MM.1S (cell line): ENCODE measurements at places on chromosomes 2 and 18.

DNA sequence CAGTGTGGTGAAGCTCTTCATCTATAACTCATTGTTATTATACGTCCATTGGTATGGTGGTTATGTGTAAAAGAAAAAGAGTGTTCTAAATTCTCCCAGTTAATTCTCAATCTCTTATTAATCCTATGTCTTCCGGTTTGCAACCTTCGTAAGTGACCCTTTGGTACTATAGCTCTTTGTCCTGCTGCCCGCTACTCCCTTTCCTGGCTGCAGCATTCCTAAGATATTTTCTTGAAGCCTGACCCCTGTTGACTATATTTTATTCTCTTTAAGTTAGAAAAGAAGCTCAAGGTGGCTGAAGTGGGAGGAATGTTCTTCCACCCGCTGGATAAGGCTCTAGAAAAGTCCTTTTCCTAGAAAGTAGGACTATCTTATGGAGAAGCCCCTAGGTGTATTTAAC lies 684.8 kb downstream of the SOCS6 start:
- no peak for DNase-seq

- no peak for DNase-seq
Observed at GRCh38 chr2:233395687-233396086, 41.4 kb downstream of the DGKD start.

- DNase-seq = no peak
Observed at GRCh38 chr2:52396836-52397235, 1364.9 kb upstream of the NRXN1 start.

- no peak for DNase-seq
Observed at GRCh38 chr2:99481941-99482340, 7.9 kb downstream of the REV1 start.

DNA sequence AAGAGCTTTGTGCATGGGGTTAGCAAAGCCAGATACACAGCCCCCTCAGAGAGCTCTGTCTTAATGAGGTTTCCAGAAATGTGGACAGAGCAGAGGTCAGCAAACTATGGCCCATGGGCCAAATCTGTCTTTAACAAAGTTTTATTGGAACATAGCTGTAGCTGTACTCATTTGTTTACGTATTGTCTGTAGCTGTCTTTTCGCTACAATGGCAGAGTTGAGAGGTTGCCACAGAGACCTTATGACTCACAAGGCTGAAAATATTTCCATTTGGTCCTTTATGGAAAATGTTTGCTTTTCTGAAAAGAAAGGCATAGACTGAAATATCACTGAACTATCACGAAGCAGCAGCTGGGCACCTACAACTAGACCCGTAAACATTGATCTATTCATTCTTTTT lies 841.8 kb downstream of the SLC4A3 start:
- DNase-seq = no peak

DNA sequence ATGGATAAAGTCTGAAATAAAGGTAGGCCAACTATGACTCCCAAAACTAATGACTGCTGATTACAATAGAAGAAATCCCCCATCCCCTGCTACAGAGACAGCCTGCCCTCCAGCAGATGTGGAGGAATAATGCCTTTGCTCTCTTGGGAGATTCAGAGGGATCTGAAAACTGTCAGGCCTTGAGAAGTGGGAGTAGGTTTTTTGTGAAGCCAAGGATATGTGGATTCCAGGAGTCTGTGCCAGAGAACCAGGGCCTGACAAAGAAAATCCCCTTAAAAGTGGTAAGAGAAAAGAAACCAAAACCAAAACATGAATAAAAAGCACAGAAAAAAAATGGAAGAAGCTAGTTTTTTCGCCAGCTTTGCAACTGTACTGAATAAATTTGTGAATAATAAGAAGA lies 397.6 kb downstream of the ZNF521 start:
- DNase-seq = no peak

DNA sequence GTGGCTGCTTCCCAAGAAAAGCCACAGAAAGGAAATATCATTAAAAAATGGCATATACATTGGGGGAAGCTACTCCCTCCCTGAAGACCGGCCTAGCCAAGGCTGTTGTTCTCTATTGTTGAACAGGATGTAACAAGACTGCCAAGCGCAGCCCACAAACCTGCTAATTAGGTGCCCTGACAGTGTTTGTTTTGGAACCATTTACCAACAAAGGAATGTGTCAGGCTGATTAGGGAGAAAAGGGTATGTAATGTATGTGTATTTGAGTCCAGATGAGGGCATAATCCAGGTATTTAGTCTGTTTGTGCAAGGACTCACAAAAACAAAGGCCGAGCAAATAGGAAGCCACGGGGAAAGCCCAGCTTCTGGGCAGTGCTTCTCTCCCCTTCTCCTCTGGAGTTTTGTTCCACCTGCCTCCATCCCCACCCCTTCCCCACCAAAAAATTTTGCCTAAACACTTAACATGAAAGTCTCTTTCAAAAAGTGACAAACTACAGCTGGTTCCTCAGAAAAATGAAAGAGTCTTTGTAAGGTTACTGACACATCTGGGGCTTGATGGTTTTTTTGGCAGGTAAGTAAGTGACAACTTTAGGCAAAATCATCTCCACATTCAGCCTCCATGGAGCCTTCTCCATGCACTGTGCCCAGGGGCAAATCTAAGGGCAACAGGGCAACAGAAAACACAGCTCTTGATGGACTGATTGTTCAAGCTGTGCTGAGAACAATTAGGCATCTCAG lies 78.3 kb upstream of the FZD5 start:
- no peak for DNase-seq

- DNase-seq = no peak
Observed at GRCh38 chr2:217261452-217261851, 401.6 kb upstream of the TNP1 start.

- no peak for DNase-seq
Observed at GRCh38 chr18:28514699-28515098, 337.8 kb upstream of the CDH2 start.

DNA sequence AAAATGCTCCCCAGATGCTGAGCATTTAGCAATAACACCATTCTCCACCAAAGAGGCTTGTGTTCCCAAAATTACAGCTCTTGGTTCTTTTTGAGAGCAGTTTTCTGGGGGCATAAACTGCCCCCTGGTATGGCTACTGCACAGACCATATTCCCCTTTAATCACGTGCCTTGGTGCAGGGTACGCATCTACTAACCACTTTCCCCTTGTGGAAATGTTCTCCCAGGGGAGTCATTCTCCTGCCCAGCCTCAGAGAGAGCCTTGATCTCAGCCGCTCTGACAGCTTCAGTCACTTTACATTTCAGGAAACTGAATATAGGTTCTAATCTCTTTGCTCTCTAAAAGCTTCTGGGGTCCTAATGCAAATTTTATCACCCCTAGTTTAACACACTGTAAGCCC lies 44.7 kb upstream of the EML6 start:
- DNase-seq = no peak

- DNase-seq = no peak
Observed at GRCh38 chr2:237161189-237161588, 75.5 kb downstream of the COPS8 start.

DNA sequence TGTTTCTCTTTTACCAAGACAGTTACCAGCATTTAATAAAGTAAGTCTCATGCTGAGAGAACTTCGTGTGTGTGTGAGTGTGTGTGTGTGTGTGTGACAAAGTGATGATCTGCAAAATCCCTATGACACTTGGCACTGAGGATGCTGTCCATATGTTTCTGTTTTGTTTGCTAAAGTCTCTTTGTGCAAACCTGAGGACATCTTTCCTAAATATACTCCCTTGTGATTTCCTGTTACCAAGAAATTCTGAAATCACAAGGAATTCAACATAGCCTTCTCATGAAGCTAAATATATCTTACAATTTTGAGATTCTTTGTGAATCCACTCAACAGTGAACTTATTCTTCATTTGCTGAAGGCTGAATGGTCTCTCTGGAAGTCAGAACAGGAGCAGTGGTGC lies 1359.7 kb upstream of the NRXN1 start:
- DNase-seq = no peak

GRCh38 chr2:52960881-52961280 lies 806.7 kb upstream of the CHAC2 start:
- DNase-seq = no peak

- DNase-seq = no peak
Observed at GRCh38 chr2:180625006-180625844, 355.2 kb upstream of the UBE2E3 start.

GRCh38 chr2:150542172-150542571 lies 54.7 kb upstream of the RND3 start:
- no peak for DNase-seq

- DNase-seq = no peak
Observed at GRCh38 chr2:27441958-27442919, at the start of gene KRTCAP3. Gene KRTCAP3 (plus strand): TSS chr2:27442381. CDS start chr2:27442413, 32 bp downstream.

- DNase-seq = no peak
Observed at GRCh38 chr2:223586261-223586660, 15.9 kb downstream of the SCG2 start.

DNA sequence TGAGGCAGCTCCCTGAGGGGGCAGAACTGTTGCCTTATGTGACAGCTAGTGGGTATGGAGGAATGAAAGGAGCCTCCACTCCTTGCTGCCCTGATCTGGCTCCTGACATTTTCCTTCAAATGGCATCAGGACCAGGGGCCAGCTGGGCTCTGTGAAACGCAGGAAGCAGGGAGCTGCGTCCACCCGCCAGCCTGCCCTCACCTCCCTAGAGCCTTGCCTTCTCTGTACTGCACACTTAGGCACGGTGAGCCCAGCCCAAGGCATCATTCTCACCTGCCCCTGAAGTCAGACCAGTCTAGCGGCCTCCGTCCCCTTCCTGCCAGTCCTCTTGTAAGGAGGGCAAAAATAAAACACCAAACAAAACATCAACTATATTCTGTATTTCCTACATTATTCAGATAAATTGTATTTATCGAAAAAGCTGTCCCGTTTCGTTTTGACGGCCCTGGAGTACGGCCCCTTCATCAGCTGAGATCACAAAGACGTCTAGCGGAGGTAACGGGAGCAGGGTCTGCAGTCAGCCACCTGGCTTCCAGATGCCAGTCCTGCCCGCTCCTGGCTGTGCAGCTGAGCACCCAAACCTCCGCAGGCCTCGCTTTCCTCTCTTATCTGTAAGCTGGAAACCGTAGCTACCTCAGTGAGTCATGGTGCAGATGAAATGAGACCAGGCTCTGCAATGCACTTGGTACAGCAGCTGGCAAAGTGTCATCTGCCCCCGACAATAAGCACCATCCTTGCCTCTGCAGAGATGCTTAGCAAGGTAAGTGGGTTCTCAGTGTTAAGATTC lies 6.9 kb upstream of the CTDP1 start:
- DNase-seq = no peak

GRCh38 chr2:149634103-149634502 lies 46.5 kb upstream of the MMADHC start:
- DNase-seq = no peak

DNA sequence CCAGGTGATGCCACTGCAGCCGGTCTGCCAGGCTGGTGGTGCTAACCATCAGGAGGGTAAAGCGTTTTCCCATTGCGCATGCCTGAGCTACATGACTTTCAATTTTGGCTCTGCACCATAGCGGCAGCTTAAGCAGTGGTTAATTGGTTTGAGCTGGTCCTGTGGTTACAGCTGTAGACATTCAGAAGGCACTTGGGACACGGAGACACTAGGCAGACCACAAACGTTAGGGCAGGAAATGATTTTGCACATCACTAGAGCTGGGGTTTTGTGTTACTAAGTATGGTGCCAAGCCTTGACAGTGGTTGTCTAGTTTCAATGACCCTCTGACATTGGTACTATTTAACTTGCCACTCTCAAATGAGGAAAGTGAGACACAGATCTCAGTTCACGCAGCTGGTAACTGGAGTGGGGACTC lies 28.9 kb upstream of the CNOT11 start:
- peak; percentile 99 for DNase-seq

- no peak for DNase-seq
Observed at GRCh38 chr2:64904413-64905329, 84.5 kb upstream of the SLC1A4 start.

- no peak for DNase-seq
Observed at GRCh38 chr2:160650196-160651118, 156.8 kb upstream of the RBMS1 start.

DNA sequence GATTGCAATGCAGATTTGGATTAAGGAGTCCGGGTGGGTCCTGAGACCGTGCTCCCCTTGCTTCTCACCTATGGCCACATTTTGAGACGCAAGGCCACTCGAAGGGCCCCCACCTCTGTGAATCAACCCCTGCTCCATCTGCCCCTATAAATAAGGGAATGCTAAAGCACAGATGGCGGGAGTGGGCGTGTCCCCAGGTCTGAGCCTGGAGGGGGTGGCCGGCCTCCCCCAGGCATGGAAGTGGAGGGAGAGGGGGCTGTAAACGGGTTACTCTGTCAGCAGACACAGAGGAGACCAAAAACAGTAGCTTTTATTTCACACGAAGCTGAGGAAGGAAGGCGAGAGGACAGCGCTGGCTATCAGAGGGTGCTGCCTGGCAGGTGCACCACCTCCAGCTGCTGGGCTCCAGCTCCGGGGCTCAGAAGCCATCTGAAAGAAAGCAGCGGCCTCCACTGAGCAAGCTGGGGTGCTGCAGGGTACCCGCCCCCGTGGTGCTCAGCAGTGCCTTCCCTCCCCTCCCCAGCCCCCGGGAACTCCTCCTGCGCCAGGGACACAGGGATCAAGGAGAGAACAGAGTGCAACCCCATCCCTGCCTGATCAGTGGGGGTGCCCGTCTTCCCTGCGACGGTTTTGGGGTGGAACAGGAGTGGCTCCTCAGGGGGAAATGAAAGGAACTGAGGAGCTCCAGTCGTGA lies 56.7 kb upstream of the RAB6C start:
- DNase-seq = peak; percentile 71

DNA sequence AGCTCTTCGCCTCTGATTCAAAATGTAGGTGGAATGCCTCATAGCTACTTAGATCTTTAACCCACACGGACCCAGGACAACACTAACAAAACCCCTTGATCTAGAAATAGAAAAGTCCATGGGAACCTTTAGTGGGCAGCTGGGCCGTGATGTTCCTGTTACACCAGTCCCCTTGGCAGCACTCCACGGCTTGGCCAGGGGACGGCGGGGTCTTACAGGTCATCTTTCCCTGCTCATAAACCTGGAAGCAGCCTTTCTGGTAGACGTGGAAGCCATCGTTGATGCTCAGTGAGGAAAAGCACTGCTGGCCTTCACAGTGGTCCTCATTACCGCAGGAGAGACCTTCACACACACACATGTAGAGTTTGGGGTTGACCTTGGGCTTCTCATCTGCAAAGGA lies 95.9 kb downstream of the ACVR1 start:
- DNase-seq = no peak

GRCh38 chr2:137336067-137336466 lies 570.7 kb downstream of the THSD7B start:
- DNase-seq = no peak

DNA sequence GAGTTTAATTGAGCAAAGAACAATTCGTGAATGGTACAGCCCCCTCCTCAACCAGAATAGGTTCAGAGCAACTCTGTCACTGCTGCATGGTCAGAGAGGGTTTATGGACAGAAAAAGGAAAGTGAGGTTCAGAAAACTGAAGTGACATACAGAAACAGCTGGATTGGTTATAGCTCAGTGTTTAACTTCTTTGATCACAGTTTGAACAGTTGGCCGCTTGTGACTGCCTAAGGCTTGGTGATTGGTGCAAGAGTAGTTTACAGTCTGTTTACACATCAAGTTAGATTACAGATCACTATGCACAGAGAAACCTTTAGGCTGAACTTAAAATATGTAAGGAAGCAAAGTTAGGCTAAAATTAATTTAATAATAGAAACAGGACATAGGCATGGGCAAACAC lies 459.2 kb downstream of the KCNJ3 start:
- DNase-seq = no peak

- no peak for DNase-seq
Observed at GRCh38 chr2:86272111-86272510, 65.3 kb downstream of the REEP1 start.
